ENCODE measurements at places on chromosomes 4 and X. TPM values are rescaled to one million over a fixed set of nuclear protein-coding genes. Genes with fewer than 3 reads are reported as not detected.

Gene THAP9
- total RNA-seq = 8.6 TPM

Gene XAGE1B
- not detected for total RNA-seq

DNA sequence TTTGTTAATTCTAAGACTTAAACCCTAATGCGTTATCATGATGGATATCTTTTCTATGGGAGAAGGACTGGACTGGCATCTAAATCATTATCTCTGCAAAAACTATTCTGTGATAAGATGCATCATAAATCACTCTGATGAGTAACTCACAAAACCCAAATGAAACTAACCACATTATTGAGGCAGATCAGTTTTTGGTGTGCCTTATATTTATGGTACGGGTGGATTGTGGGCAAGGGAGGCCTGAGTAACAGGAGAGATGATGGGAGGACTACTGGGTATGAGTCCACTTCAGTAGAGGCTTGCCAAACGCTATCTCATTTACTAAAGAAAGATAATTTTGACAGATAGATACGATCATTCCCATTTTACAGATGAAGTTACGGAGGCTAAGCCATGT lies 66.4 kb upstream of the GUCY1A1 start:
- no peak for DNase-seq

GRCh38 chr4:38775326-38775725 lies 7.5 kb downstream of the TLR10 start:
- DNase-seq = no peak

- no peak for DNase-seq
Observed at GRCh38 chrX:149841929-149842328, 39.1 kb upstream of the MAGEA8 start.
